NCI-H2081 treated with DMSO at 0.1 percent for 48 hours (cell line): ENCODE measurements at places on chromosomes 5 and 9.

GRCh38 chr5:150774145-150774544 is 4.4 kb upstream of the SMIM3 start:
- DNase-seq: no peak

DNA sequence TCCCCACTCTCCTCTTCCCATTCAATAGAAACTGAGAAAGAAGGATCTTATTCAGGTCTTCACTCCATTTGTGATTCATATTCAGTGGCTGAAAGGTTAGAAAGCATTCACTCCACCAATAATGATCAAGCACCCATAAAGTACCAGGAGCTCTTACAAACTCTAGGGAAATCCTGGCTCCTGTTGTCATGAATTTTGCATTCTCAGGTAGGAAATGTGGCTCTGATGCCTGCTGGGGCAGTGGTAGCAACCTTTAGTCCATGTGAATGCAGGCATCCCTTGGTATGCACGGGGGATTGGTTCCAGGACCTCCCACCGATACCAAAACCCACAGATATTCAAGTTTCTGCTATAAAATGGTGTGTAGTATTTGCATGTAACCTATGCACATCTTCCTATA is 3.6 kb upstream of the RORB start:
- no peak for DNase-seq

DNA sequence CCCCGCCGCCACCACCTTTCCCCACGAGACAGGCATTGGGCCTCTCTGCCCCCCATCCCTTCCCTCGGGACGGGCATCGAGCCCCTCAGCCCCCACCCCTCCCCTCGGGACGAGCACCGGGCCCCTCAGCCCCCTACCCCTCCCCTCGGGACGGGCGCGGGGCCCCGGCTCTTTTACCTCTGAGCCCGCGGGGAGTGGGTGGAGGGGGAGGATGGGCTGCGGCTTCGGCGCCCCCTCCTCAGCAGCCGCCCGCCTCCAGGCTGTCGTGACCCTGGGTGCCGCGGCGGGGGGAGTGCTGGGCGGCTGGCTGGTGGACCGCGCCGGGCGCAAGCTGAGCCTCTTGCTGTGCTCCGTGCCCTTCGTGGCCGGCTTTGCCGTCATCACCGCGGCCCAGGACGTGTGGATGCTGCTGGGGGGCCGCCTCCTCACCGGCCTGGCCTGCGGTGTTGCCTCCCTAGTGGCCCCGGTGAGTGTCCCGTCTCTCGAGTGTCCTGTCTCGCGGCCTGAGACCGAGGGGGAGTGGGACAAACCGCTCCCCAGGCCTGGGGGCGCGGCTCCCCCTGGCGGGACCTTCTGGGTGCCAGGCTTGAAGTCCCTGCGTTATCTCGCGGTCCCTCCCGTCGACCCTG is 791 bp downstream of the SLC2A8 start:
- no peak for DNase-seq

DNA sequence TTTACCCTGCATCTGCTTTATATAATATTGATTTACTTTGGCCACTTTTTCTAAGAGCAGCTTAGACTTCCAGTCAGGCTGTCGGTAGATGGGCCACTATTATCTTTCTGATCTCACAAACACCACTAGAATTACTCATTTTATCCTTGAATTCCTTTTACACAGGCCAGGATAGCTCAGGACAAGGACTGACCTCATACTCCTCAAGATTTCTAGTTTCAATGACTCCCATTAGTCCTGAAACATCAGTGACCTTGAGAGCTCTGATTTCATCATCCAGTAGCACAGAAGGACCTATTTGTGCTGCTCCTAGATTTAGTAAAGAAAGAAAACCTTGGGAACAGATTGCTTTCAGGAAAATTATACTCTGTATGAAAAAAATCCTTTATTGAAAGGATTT is 727.9 kb upstream of the PTPRD start:
- no peak for DNase-seq

DNA sequence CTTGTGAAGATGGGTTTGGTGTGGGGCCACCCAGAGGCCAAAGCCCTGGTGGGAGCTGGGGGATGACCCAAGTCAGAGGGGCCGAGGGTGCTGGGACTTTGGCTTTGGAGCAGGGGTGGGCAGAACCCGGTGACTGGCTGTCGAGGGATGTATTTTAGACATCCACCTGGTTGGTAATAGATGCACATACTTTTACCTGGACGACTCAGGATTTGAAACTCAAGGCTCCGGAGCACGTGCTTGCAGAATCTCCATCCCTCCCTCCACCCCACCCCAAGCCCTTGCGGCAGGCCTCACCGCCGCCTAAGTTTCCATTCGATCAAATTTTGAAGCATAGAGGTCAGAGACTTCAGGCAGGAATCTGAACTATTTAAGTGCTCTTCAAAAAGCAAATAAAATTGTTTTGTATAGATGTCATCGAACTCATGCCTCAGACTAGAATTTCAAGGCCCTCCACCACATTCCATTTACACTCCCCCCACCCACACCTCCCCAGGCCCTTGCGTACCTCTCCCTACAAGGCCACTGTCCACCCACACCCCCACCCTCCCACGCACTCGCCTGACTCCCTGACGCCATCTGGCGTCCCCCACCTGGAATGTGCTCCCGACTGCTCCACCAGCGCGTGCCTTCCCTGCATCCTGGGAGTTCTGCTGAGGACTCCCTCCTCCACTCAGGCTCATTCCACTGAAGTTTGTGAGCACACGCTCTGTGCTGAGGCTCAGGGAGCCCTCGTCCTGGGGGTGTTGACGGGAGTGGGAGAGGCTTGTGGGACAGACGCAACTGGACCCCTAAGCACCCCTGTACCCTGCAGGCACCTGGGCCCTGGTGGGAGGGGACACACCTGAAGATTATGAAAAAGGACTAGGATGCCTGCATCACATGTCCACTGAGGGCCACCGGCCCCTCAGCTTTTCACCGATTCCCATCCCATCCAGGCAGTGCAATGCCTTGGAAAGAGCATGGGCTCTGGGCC is 56.4 kb upstream of the RPL26L1 start:
- no peak for DNase-seq
